ENCODE measurements at places on chromosomes 5 and 9. TPM values are rescaled to one million over a fixed set of nuclear protein-coding genes. Genes with fewer than 3 reads are reported as not detected.

- no peak for DNase-seq
Observed at GRCh38 chr5:3301306-3301705, 294.3 kb upstream of the IRX1 start.

DNA sequence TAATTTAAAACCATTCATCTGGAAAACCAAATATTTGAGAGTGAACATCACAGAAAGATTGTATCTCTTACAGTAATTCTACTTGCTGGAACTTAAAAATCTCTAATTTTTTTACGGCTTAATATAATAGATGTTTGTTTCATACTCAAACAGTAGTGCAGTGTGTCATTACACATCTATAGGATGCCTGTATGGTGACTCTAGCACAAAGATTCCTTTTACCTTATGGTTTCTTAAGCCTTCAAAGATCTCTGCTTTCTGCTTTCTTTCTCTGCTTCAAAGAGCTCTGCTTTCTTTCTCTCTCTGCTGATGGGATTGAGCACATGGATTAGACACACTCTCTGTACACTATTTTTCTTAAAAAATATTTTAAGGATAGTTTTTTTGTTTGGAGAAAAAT is 374.0 kb upstream of the CDH9 start:
- DNase-seq, result peak; percentile 81

CDH9 gene
- not detected for total RNA-seq

OR1L6 gene
- not detected for total RNA-seq

GRCh38 chr5:543351-543750 is 19.1 kb upstream of the SLC9A3 start:
- DNase-seq, result no peak

- no peak for DNase-seq
Observed at GRCh38 chr5:112709416-112709815, 28.3 kb upstream of the APC start.

DNA sequence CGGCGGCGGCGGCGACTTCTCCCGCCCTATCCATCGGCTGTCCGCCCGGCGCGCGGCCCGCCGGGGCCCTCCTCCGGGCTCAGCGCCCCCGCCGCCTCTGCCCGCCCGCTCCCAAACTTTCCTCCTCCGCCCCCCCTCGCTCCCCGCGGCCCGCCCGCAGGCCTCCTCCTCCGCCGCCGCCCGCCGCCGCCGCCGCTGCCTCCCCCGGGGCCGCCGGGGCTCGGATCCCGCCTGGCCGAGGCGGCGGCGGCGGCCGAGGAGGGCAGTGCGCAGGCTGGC is 460 bp upstream of the PBX3 start:
- DNase-seq, result no peak

PCDHA5 gene
- 0.77 TPM for total RNA-seq

DNA sequence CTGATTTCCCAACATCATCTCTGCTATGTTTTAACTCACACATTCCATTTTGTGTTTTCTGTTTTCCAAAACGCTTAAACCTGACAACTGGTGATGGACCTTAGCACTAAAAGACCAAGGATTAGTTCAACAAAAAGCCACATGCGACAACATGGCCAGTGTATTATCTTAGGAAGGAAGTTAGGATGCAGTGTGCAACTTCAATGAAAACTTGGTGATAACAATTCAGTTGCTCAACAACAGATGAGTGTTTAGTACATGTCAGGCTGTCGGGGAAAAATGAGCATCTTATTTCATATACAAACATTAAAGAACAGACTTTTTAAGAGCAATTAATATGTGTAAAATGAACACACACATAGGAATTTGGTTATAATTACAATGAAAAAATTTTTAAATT is 780.0 kb downstream of the SEMA5A start:
- peak; percentile 43 for DNase-seq

GRCh38 chr5:144812763-144813162 is 642.1 kb downstream of the KCTD16 start:
- no peak for DNase-seq

PDE8B gene
- total RNA-seq, result not detected

DNA sequence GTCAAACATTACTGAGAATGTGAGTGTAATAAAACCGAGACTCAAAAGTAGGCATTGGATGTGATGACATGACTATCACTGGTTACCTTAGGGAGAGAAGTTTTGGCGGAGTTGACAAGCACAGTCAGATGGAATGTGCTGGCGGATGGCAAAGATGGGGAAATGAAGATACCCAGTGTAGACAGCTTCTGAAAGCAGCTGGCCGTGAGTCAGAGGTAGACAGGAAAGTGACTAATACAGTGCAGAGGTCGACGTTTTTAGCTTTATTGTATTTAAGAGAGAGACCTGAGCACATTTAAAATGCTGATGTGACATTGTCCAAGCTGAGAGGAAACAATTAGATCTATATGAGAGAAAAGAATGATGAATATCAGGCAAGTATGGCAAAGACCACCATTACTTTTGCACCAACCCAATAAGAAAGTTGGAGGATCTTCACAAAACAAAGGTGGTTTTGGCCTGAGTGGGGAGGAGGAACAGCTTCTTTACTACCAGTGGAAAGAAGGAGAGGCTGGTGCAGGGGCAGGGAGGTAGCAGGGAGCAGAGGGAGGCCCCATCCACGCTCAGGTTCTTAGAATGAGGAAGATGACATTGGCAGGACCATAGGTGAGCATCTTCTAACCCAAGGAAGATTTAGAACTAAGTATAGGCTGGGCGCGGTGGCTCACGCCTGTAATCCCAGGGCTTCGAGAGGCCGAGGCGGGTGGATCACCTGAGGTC is 36.7 kb upstream of the KCNIP1 start:
- DNase-seq, result no peak

NIPAL4 gene
- total RNA-seq, result not detected

- no peak for DNase-seq
Observed at GRCh38 chr9:123251741-123252140, 16.6 kb downstream of the STRBP start.

CACNA1B gene
- total RNA-seq, result 0.11 TPM

GRCh38 chr5:178208540-178209227 is 4.4 kb downstream of the HNRNPAB start:
- DNase-seq, result no peak

GRCh38 chr9:124376329-124376728 is 38.9 kb downstream of the PSMB7 start:
- no peak for DNase-seq

GMCL2 gene
- not detected for total RNA-seq

TPM2 gene
- total RNA-seq, result 3.5 TPM

GRCh38 chr9:87034841-87035240 is 87.5 kb upstream of the GAS1 start:
- no peak for DNase-seq

GRCh38 chr5:140875085-140876065 is at the start of gene PCDHA12:
Gene PCDHA12 (plus strand): TSS chr5:140875308. CDS start chr5:140875473, 165 bp downstream.
- no peak for DNase-seq

DNA sequence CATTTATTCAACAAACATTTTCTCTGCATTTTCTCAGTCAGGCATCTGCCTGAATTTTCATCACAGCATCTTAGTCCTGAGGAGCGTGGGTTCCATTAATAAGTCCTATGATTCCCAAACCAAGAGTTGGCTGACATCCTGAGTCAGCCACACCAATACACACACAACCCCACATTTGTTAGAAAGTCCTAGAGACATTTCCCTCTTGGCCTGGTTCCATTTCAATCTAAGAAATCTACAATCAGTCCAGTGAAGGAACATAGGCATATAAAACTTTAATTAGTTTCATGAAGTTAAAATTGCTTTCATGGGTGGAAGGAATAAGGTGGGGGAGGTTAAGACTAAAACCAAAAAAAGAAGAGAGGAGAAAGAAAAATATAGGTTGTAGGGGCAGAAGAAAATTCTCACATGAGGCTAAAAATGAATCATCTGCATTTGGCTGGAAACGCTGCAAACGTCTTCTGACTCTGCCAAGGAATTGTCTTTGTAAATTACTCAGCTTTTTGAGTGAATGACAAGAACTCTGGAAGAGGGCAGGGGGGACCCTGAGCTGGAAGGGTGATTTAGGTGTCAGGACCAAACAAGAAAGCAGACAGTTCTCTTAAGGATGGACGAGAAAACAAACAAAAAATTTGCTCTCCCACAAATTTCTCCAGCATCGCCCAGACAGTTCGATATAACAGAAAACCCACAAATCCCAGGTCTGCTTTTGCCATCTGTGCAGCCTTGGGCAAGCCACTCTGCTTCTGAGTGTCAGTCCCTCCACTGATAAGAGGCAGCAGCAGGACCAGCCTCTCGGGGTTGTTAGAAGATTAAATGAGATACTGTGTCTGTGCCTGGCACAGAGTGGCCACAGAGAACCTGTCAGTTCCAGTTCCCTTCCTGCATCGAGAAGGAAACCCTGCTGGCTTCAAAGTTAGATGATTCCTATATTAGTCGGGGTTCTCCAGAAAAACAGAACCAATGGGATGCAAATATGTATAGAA is 289.7 kb downstream of the CDK5RAP2 start:
- no peak for DNase-seq

CDC20B gene
- 0.21 TPM for total RNA-seq

DNA sequence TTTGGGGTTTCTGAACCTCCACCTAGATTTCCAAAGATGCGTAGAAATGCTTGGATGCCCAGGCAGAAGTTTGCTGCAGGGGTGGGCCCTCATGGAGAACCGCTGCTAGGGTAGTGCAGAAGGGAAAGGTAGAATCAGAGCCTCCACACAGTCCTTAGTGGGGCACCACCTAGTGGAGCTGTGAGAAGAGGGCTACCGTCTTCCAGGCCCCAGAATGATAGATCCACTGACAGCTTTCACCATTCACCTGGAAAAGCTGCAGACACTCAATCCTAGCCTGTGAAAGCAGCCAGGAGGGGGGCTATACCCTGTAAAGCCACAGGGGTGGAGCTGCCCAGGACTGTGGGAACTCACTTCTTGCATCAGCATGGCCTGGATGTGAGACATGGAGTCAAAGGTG is 13.3 kb upstream of the HSDL2 start:
- DNase-seq, result peak; percentile 11

- DNase-seq, result no peak
Observed at GRCh38 chr5:119318256-119318894, 37.4 kb upstream of the TNFAIP8 start.

GRCh38 chr9:115466756-115467155 is 348.8 kb upstream of the TNC start:
- DNase-seq, result no peak

DNA sequence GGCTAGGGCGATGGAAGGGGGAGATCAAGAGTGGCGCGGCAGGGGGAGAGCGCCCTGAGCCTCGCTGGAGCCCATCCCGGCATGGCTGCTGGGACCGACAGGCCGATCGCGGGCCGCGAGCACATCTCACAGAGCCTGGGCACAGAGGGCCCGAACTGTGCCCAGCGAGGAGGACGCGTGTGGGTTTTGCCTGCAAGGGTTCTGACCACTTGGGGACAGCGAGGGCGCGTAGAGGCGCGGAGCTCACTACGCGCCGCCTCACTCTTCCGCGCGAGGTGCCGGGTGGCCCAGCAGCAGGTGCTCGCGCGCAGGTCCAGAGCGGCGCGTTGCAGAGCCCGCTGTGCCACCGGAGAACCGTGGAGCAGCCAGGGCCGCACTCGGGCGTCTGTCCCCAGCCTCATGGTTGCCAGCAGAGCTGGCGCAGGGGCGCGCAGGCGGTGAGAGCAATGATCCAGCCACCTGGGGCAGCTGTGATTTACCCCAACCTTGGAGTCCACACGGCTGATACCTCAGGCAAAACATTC is 16.3 kb upstream of the PITX1 start:
- DNase-seq, result no peak

- peak; percentile 65 for DNase-seq
Observed at GRCh38 chr5:180802325-180803180, at the start of gene MGAT1. Gene MGAT1 (minus strand): TSS chr5:180802806. CDS start chr5:180792971, 9,835 bp downstream.

PITX1 gene
- total RNA-seq, result 0.11 TPM

PARP8 gene
- 43.3 TPM for total RNA-seq

GRCh38 chr5:7131680-7132079 is 264.3 kb upstream of the ADCY2 start:
- DNase-seq, result no peak

PCSK5 gene
- total RNA-seq, result 0.08 TPM

DNA sequence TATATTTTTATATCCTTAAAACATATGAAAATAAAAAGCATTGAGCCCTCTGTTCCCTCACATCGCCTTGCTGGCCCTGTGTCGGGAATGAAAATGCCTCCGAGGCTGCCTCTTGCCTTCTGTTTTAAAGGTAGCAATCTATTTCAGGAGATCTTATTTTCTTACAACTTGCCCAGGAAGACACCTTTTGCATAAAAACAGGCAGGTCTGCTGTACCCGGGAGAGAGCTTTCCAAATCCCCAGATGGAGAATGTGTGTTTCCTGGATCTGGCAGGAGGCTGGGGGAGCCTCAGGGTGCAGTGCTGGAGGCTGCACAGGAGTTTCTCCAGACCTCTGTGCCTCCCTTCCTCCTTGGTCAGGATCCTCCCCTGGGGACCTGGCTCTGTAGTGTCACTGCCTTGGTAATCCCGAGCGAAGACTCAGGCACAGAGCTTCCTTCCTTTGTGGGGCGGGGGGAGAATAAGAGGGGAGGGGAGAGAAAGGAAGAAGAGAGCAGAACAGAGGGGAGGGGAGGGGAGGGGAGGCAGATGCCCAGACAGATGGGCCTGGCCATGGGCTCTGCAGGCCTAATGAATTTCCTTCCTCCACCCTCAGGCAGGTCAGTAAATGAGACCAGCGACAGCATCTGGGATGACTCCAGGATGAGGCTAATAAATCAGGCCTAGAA is 104.0 kb upstream of the BOD1 start:
- DNase-seq, result no peak

DRD1 gene
- not detected for total RNA-seq

TRUB2 gene
- total RNA-seq, result 51.6 TPM

DNA sequence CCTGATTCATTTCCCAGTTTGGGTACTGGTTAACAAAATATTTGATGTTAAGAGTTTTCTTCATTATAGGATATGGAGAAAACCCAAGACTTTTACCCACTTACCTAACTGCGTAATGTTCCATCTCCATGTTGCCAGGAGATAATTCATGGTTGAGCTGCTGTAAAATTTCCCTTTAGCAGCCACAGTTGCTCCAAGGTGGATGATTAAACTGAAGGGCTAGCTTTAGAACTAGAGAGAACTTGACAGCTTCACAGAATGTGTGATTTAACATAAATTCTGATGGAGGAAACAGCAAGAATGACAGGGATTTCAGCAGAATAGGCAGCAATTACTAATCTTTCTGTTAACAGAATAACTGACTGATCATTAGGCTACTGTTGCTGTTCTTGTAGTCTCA is 236.1 kb downstream of the MEF2C start:
- DNase-seq, result no peak

Measured in SK-MEL-5 (cell line).